Activated CD4-positive, alpha-beta T cell treated with anti-CD3 and anti-CD28 coated beads for 4 hours (primary cell): ENCODE measurements at places on chromosomes 12 and 14.

DNA sequence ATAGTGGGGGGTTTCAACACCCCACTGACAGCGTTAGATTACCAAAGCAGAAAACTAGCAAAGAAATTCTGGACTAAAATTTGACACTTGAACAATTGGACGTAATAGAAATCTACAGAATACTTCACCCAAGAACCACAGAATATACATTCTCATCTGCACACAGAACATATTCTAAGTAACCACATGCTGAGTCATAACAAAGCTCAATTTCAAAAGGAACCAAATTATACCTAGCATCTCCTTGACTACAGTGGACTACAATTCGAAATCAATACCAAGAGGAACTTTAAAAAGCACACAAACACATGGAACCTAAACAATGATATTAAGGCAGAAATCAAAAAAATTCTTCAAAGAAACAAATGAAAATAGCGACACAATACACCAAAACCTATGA is 871.6 kb upstream of the MDGA2 start:
- no peak for DNase-seq

- no peak for DNase-seq
Observed at GRCh38 chr12:32223941-32224340, 117.3 kb downstream of the BICD1 start.

DNA sequence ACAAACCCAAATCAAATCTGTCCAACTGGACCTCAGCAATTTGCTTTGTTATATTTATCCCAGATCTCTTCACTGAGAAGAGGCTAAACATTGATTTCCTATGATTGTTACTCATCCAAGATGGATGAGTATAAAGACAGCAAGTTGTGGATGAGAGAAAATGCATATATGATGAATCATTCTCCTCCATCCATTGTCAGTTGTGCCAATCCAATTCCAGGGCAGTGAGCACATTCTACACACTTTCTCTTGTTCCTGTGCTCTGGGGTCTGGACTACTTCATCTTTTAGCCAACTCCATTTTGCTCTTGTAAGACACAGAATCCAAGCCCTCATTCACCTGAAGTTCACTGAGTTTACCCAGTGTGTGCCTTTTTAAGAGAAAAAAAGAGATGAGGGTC is 105.7 kb downstream of the GCH1 start:
- DNase-seq, result no peak

GRCh38 chr12:132640936-132641335 is 22.4 kb downstream of the P2RX2 start:
- no peak for DNase-seq

GRCh38 chr14:101033006-101033405 is 129.5 kb upstream of the RTL1 start:
- no peak for DNase-seq

DNA sequence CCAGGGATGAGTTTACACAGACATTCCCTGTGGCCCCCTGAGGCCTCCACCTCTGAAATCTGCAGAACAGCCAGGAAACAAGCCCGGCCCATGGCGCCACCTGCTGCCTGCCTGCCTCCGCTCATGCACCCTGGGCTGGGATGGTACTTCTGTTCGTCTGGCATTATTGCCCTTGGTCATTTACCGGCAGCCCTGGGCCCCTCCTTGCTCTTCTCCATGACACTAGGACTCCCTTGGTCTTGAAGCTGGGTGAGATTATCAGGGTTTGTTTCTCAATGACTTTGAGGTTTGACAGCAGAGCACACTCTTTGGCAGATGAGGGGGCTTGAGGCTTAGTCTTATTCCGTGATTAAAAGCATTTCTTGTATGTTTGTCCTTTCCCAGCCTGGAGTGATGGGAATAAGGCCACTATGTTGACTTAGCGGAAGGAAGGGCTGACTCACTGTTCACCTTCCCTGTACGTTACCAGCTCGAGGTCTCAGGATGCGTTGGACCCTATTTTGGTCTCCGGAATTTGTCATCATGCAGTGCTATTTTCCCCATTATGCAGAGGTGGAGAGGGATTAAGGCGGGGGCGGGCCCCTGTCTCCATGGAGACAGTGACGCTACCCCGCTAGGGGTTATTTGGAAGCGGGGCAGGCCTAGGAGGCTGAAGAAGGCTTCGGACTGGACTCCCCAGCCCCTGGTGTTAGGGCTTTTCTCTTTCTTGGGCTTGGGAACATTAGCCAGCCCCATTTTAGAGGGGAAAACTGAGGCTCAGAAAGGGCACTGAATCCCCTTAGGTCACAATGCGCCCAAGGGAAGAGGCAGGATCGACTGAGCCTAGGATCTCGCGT is 706 bp upstream of the PEX5 start:
- DNase-seq, result peak; percentile 56

DNA sequence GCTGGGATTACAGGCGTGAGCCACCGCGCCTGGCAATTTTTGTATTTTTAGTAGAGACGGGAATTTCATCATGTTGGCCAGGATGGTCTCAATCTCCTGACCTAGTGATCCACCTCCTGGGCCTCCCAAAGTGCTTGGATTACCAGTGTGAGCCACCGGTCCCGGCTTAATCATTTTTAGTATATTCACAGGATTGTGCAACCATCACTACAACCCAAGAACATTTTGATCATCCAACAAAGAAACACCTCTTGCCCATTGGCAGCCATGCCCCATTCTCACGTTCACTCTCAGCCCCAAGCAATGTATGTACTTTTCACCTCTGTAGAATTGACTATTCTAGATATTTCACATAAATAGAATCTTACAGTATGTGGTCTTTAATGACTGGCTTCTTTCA is 19.9 kb downstream of the SP1 start:
- no peak for DNase-seq

GRCh38 chr14:105294142-105294597 is 6.6 kb downstream of the BRF1 start:
- DNase-seq, result peak; percentile 40

DNA sequence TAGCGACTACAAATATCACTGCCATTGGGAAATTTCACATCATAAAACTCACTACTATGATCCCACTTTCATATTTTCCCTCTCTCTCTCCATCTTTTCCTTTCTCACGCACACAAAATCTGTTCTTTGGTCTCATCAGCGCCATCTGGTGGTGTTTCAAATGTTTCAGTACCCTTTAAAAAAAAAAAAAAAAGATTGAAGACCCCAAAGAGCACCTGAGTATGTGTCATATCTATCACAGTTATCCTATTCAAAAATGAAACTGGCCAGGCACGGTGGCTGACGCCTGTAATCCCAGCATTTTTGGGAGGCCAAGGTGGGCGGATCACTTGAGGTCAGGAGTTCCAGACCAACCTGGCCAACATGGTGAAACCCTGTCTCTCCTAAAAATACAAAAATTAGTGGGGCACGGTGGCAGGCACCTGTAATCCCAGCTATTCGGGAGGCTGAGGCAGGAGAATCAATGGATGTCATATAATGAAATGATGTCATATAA is 72.4 kb downstream of the TTC9 start:
- DNase-seq, result peak; percentile 47

GRCh38 chr14:100981809-100982208 is 78.3 kb upstream of the RTL1 start:
- no peak for DNase-seq

GRCh38 chr12:39763071-39763889 is 143.7 kb upstream of the ABCD2 start:
- no peak for DNase-seq

DNA sequence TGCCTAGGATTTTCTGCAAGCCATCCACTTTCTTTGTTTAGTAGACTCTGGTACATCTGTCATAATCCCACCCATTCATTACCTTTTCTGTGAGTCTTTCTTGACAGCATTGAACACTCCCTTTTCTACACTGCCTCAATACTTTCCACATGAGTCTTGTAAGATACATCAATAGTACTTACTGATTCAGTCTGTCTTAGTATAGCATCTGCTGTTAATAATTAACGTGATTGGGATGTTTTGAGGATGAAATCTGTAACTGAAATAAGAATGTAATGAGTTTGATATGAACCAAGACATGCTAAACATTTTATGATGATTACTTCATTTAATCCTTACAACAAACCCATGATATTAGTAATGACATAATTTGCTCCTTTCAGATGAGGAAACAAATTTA is 196.2 kb upstream of the FOXG1 start:
- no peak for DNase-seq

DNA sequence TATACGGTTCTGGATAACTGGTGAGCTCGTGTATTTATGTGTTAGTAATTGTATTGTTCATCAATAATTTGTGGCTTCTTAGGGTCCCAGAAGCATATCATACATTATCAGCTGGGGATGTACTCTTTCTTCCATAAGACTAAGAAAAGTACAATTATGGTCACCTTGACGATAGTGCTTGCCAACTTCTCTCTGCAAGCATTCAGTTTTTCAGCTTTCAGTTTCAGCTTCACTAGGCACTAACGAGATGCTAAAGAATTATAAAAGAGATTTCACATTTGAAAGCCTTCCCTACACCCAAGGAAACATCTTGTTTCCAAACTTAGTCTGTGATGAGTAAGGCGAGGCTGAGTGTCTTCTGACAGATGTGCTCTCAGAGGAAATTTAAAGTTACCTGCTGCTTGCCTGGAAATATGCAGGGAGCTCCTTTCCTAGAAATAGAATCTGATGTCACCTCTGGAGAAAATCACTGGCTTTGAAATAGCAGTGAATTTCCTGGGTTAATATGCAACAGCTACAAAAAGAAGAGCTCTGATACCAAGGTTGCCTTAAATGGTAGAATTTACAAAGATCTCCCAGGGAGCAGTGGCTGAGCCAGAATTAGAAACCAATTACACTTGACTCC is 1419.9 kb upstream of the TMEM132C start:
- no peak for DNase-seq

GRCh38 chr12:112970391-112970790 is 7.9 kb upstream of the OAS2 start:
- no peak for DNase-seq
